Hepatocyte (in vitro differentiated cells): ENCODE measurements at places on chromosomes 7 and 10.

- no peaks in the 10 kb centered on the region for H3K4me1 ChIP-seq
- H3K4me3 ChIP-seq = no peak overlapping the region
- no peak overlapping the region for H3K27ac ChIP-seq
- no peaks in the 10 kb centered on the region for H3K36me3 ChIP-seq
- no peaks in the 10 kb centered on the region for H3K27me3 ChIP-seq
Measured at GRCh38 chr7:84735011-84735410, 451.8 kb downstream of the SEMA3D start.

GRCh38 chr10:132847856-132848255, 61.9 kb upstream of the NKX6-2 start:
- peaks cover 11% of the 10 kb centered on the region for H3K4me1 ChIP-seq
- no peaks in the 10 kb centered on the region for H3K27me3 ChIP-seq
- DNase-seq = no peak
- no peaks in the 10 kb centered on the region for H3K36me3 ChIP-seq

DNA sequence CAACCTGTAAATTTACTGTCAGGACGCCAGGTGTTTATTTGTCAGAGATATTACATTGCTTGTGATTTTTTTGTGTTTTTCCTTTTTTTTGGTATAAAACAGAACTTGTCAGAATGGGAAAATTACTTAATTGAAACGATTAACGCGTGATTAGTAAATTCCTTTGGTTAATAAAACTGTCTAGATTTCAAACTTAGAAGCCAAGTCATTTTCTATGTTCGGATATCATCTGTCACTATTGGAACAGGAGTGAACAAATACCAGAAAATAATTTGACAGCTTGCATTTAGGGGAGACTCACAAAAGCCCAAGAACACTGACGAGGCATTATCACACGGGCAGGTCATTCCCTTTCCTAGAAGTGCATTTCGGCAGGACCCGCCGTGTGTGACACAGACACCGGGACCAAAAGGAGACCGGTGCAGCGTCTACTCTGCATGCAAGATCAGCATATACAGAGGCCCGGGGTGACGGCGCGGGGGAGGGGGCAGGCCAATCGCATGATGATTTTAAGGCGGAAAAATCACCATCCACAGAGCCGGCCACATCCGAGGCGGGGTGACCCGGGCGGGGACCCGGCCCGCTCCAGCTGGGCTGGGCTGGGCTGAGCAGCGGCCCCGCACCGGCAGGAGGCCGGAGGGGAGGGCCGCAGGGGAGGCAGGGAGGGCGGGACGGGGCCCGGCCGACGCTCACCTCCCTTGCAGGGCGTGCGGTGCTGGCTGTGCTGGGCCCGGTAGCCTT, 841 bp downstream of the GLUD1 start:
- peaks cover 36% of the 10 kb centered on the region for H3K4me1 ChIP-seq
- peak overlapping the region; percentile 97 for H3K27ac ChIP-seq
- no peaks in the 10 kb centered on the region for H3K27me3 ChIP-seq
- DNase-seq = peak; percentile 58

DNA sequence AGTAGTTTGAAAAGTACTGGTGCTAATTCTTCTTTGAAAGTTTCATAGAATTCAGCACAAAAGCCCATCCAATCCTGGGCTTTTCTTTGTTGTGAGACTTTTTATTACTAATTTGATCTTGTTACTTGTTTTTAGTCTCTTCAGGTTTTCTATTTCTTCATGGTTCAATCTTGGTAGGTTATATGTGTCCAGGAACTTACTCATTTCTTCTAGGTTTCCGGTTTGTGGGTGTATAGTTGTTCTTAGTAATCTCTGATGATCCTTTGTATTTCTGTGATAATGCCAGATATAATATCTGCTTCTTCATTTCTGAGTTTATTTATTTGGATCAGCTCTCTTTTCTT, 147.5 kb downstream of the RTKN2 start:
- no peaks in the 10 kb centered on the region for H3K36me3 ChIP-seq
- no peak overlapping the region for H3K27ac ChIP-seq
- no peak for DNase-seq
- no peaks in the 10 kb centered on the region for H3K27me3 ChIP-seq
- H3K4me3 ChIP-seq = no peak overlapping the region
- no peaks in the 10 kb centered on the region for H3K4me1 ChIP-seq

GRCh38 chr7:22651036-22651435, 76.0 kb upstream of the IL6 start:
- no peak overlapping the region for H3K27ac ChIP-seq
- no peak for DNase-seq
- H3K36me3 ChIP-seq = no peaks in the 10 kb centered on the region
- H3K27me3 ChIP-seq = no peaks in the 10 kb centered on the region
- no peak overlapping the region for H3K4me3 ChIP-seq

DNA sequence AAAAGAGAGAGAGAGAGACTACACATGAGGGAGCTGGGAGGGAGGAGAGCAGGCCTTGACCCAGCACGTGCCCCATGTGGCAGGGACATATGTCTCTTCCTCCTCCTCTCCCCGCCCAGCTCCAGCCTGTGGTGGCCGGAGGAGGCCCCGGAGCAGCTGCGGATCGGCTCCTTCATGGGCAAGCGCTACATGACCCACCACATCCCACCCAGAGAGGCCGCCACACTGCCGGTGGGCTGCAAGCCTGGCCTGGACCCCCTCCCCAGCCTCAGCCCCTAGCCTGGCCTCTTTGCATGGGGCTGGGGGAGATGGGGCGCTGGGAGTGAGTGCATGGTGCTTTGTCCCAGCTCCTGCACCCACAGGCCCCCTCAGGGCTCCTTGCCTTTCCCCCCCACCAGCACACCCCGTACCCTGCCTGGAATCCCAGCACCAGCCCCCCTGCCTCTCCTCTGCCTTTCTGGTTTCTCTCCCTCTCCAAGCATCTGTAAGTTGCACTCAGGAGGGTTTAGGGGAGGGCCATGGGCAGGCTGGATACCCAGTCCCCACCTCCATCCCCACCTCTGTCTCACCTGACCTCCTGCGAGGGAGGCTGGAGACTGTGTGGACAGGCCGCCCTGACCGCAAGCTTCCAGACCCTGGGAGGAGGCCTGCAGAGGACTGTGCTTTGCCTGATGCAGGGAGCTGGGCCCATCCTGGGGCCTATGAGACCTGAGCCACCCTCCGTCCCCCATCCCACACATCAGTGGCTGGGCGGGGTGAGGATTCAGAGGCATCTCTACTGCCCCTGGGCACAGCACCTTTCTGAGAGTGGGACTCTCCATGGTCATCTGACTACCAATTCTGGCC, 4.8 kb downstream of the UPK3B start:
- H3K4me3 ChIP-seq = no peak overlapping the region
- peak; percentile 22 for DNase-seq
- H3K36me3 ChIP-seq = no peaks in the 10 kb centered on the region
- no peak overlapping the region for H3K27ac ChIP-seq
- H3K27me3 ChIP-seq = no peaks in the 10 kb centered on the region

DNA sequence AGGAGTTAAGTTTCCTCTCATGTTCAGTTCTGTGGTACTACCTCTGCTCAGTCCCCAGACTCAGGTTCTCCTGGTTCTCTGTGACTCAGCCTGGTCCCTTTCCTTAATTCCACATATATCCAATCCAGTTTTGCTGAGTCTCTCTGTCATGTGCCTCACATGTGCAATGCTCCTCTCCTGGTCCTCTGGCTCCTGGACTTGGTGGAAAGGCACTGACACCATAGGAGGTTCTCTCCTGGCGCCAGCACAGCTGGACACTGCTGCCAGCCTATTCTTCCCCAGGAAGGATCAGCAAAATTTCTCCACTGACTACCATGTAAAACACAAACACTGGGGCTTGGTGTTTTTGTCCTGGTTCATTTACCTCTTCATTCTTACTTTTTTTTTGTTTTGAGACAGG, 27.8 kb downstream of the GLUD1 start:
- no peak for DNase-seq
- H3K4me1 ChIP-seq = peaks cover 4% of the 10 kb centered on the region
- no peak overlapping the region for H3K4me3 ChIP-seq
- no peaks in the 10 kb centered on the region for H3K36me3 ChIP-seq

DNA sequence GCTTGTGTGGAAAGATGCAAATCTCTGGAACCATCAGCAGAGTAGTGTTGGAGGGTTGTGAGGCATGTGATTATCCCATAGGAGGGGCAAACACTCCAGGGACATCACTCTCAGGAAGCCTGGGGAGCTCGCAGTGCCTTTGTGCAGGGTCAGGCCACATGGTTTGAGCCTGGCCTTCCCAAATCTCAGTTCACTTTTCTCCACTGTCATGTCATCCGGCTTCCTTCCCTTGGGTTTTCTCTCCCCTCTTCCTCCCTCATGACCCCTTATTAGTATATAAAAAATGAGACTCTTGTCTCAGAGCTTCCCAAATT, 20.4 kb downstream of the TSPAN14 start:
- H3K27ac ChIP-seq = no peak overlapping the region
- no peak for DNase-seq
- no peaks in the 10 kb centered on the region for H3K36me3 ChIP-seq
- H3K4me3 ChIP-seq = no peak overlapping the region
- no peaks in the 10 kb centered on the region for H3K27me3 ChIP-seq
- peaks cover 20% of the 10 kb centered on the region for H3K4me1 ChIP-seq

DNA sequence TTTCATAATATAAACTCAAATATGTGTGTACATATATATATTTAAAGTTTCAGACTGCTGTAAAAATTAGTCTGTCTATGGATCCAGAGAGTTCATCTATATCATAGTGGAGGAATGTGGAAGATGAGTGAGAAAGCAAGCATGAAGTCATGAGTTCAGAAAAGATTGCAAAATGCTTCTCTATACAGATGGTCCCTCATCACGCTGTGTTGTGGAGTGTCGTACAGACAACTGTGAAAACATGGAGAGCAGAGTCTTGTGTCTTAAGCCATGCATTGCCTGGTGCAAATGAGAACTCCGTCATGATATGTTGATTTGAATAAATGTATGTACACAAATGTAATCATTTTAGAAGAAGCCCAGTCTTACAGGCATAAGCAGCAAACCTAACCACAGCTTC, 316.9 kb downstream of the CNTNAP2 start:
- H3K4me1 ChIP-seq = no peaks in the 10 kb centered on the region
- DNase-seq = no peak
- H3K27me3 ChIP-seq = no peaks in the 10 kb centered on the region
- no peak overlapping the region for H3K27ac ChIP-seq
- H3K36me3 ChIP-seq = no peaks in the 10 kb centered on the region

DNA sequence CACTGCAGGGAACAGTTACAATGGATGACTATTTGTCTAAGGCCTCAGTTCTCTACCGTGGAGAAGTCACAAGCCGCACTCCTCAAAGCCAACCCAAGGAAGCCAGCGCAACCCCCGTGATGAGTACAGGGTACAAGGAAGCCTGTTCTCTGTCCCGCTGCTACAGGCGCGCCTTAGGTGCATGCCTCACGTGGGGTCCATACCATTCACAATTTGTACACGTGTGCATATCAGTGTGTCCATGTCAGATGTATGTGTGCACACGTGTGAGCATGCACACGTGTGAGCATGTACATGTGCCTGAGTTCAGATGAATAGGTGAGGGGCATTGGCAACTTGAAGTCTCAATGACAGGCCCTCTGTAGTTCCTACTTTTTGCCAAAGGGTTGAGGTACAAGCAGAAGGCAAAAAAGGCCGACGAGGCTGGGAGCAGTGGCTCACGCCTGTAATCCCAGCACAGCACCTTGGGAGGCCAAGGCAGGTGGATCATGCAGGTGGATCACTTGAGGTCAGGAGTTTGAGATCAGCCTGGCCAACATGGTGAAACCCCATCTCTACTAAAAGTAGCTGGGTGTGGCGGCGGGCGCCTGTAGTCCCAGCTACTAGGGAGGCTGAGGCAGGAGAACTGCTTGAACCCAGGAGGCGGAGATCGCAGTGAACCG, 62.8 kb downstream of the CTBP2 start:
- DNase-seq = no peak
- no peaks in the 10 kb centered on the region for H3K36me3 ChIP-seq
- H3K27me3 ChIP-seq = no peaks in the 10 kb centered on the region
- H3K4me1 ChIP-seq = peaks cover 24% of the 10 kb centered on the region

DNA sequence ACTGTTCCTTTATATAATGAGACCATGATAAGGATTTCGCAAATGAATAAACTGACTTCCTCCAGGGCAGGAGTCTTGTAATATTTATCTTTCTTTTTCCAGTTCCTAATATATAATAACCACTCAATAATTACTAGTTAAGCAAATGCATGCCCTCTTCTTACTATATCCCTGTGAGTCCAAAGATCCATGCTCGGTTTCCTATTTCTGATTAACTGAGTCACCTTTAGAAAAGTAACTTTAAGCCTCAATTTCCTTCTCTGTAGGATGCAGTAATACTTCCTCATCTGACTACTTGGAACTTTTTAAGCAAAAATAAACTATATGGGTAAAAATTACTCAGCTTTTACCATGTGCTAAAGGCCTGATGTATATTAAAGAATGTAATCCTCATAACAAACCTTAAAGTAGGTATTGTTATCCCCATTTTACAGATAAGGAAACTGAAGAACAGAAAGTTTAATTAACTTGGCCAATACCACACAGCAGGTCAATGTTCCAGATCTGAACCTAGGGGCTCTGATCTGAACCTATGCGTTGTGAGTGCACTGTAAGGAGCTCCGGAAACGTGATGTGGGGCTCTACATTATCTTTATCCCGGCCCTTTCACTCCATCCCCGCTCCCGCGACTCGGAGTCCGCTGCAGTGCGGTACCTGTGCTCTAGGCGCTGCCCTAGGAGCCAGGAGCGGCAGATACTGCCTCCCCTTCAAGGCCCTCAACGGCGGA, 458 bp downstream of the COX15 start:
- no peaks in the 10 kb centered on the region for H3K36me3 ChIP-seq
- DNase-seq = no peak
- H3K4me3 ChIP-seq = peak overlapping the region; percentile 86
- H3K27me3 ChIP-seq = no peaks in the 10 kb centered on the region
- peaks cover 9% of the 10 kb centered on the region for H3K4me1 ChIP-seq

- peak overlapping the region; percentile 25 for H3K27ac ChIP-seq
- no peaks in the 10 kb centered on the region for H3K27me3 ChIP-seq
- H3K36me3 ChIP-seq = no peaks in the 10 kb centered on the region
Measured at GRCh38 chr10:116608686-116609594, 11.8 kb upstream of the PNLIPRP2 start.

DNA sequence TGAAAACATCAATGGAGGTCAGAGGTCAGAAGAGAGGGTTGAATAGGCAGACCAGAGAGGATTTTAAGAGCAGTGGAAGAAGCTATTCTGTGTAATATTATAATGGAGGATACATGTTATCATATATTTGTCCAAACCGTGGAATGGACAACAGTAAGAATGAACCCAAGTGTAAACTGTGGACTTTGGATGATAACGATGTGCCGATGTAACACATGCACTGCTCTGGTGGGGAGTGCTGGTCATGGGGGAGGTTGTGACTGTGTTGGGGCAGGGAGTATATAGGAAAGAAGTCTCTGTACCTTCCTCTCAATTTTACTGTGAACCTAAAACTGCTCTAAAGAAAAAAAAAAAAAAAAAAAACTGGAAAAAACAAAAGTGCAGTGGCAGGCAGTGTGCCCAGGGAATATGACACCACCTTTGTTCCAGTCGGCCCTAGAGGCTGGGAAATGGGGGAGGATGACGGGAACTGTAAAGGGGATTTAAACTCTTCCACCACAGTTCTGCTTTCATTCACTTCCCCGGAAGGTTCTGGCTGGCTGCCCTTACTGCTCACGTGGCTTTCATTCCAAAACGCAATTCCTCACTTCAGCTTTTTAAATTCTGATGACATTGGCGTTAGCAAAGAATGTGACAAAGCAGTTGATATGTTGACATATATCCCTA, 113.7 kb upstream of the ANKRD1 start:
- peak; percentile 56 for DNase-seq
- no peaks in the 10 kb centered on the region for H3K36me3 ChIP-seq
- no peak overlapping the region for H3K4me3 ChIP-seq
- peaks cover 8% of the 10 kb centered on the region for H3K4me1 ChIP-seq
- peak overlapping the region; percentile 54 for H3K27ac ChIP-seq
- H3K27me3 ChIP-seq = no peaks in the 10 kb centered on the region
